Left forelimb (tissue), 1 donor: ENCODE measurements at places on chromosomes 16 and 17.
A peak's percentile ranks its signal among the peaks of the same experiment; 100 is the strongest.

- DNase-seq: no peak
Observed at GRCh38 chr16:59683709-59684108, 949.6 kb upstream of the GOT2 start.

- no peak for DNase-seq
Observed at GRCh38 chr16:53960954-53961616, 257.1 kb downstream of the FTO start.

- DNase-seq: no peak
Observed at GRCh38 chr16:21980032-21980431, 20.9 kb downstream of the PDZD9 start.

DNA sequence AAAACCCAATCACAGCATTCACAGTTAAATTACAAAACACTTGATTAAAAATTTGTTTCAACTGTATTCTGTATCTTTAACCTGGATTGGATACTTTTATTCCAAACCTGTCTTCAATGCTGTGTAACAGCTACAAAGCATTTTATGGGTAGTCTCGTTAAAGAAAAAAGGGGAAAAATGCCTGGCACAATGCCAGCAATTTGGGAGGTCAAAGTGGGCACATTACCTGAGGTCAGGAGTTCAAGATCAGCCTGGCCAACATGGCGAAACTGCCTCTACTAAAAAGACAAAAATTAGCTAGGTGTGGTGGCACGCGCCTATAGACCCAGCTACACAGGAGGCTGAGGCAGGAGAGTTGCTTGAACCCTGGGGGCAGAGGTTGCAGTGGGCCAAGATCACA lies 4.0 kb downstream of the GNA13 start:
- no peak for DNase-seq

- DNase-seq: peak; percentile 93
Observed at GRCh38 chr17:3893003-3893719, at the start of gene CAMKK1. Gene CAMKK1 (minus strand): TSS chr17:3893053. CDS start chr17:3885687, 7,366 bp downstream.

DNA sequence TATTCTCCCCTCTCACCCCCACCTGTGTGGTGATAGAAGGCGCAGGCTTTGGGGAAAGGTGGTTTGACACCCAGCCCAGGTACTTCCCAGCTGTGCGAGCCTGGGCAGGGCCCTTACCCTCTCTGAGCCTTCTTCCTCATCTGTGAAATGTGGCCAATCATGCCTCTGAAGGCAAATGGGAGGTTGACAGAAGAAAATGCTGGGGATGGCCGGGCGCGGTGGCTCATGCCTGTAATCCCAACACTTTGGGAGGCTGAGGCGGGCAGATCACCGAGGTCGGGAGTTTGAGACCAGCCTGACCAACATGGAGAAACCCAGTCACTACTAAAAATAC lies 43.7 kb downstream of the CRISPLD2 start:
- no peak for DNase-seq

DNA sequence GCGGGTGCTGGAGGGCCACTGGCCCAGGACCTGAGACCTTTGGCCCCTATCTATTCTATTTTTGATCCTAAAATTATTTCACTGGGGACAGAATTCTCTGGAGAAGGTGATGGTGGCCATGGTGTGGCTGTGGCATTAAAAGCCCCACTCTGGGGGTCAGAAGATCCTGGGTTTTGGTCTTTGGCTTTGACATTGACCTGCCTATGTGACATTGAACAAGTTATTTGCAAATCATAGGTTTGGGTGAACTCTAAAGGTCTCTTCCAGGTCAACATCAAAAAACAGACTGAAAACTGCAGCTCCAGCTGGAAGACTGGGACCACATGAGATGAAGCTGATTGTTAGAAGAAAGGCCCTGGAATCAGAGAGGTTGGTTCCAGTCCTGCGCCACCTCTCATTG lies 2.3 kb upstream of the CDH1 start:
- DNase-seq: no peak

DNA sequence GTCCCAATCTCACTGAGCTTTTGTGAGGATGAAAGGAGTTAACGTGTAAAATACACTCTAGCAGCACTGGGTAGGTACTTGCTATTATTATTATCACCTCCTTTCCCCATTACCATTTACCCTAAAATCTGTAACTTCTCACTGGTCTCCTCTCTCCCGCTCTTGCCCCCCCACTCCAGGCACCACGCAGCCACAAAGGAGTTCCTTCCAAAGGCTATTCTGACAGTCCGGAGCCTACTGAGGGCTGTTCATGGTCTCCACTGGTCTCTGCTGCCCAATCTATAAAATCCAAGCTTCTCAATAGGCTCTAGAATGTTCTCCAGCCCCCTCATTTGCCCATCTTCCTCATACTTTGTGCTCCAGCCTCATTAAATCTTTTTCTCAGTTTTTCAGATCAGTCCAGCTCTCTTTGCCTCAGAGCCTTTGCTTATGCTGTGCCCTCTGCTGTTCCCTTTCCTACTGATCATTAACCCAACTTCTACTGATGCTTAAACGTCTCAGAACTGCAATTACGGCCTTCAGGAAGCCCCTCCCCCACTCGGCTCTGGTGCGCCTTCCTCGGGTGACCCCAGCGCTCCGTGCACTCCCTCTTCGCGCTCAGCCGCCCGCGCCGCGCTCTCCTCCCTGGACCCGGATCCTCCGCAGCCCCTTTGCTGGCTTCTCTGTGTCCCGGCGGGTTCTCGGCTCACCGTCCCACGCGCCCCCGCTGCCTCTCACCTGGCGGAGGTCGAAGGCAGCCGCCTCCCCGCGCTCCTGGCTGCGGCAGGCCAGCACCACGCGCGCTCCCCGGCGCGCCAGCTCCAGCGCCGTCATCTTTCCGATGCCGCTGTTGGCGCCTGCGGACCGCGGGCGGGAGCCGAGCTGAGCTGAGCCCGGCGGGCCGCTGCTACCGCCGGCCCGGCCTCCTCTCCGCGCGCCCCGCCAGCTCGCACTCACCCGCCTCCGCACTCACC lies 737 bp downstream of the DHRS13 start:
- DNase-seq: no peak

DNA sequence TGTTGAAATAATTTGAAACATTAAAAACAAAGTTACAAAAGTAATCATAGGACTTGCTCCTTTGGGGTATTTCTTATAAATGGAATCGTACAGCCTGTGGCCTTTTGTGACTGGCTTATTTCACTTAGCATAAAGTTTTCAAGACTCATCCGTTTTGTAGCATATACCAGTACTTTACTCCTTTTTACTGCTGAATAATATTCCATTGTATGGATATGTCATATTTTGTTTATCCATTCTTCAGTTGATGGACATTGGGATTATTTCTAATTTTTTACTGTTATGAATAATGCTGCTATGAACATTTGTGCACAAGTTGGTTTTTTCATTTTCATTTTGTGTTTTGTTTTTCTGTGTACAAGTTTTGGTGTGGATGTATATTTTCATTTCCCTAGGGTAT lies 30.0 kb upstream of the RHBDL3 start:
- DNase-seq: no peak

DNA sequence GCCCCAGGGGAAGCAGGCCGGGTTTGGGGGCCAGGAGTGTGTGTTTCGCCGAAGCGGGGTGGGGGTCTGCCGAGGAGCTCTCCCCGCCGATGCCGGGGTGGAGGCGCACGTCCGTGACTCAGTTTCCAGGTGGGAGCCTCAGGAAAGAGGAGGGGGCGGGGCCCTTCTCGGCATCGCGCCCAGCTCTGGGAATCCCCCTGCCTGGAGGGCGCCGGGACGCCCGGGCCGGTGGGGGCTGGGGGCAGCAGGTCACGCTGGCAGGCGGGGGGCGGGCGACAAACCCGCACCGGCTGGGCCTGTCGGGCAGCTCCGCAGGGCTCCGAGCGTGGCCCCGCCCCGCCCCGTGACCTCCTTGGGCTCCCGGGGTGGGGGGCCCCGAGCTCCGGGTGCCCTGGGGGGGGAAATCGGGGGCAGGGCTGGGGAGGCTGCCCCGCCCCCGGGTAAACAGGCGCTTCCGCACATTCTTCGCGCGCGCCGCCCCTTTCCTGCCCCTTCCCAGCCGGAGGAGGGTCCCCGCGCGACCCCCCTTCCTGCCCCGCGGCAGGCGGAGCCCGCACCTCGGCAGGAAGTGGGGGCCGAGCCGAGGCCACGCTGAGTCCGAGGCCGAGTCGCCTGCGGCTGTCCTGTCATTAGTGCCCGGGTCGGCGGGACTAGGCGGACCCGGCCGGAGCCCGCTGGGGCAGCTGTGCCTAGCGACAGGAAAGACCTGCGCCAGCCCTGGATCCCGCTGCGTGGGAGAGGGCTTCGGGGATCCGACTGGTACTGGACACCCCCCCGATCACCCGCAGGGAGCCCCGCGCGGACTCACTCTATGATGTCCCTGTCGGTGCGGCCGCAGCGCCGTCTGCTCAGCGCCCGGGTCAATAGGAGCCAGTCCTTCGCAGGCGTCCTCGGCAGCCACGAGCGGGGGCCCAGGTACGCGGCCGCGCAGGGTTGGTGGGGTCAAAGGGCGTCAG lies 9.3 kb downstream of the RIPOR1 start:
- peak; percentile 83 for DNase-seq

GRCh38 chr17:2302778-2303203 lies 794 bp downstream of the SMG6 start:
- no peak for DNase-seq

DNA sequence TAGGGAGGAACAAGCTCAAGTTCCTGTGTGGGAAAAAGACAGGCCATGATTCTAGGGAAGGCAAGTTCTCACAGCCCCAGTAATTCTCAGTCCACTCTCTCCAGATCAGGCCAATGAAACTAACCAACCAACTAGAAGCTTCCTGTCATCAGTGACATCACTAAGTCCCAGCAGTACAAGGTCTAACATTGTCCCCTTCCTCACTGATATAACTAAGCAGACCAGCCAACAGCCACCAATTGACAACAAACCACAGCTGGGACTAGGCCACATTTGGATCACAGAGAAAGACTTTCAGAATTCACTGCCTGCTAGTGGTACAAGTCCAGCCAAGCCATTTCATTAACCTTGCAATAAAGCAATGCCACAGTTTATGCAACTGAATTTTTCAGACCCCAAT lies 94.0 kb downstream of the CACNG1 start:
- DNase-seq: no peak

DNA sequence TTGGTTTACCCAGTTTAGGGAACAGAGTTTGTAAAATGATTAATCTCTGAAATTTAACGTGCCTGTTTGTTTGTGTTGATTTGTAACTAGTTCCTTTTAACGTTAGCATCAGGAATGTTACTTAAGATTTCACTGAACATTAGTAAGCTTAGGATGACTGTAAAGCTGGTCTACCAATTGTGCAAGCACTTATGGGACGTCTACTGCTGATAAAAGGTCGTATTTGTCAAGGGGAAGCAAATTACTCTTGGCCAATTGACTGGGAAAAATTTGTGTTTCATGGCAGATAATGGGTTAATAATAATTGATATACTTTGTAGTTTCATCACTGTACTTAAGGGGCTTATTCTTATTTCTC lies 11.8 kb downstream of the METTL9 start:
- DNase-seq: no peak

GRCh38 chr17:82967268-82968032 lies 112.0 kb upstream of the METRNL start:
- DNase-seq: peak; percentile 56

GRCh38 chr16:80122115-80122514 lies 418.7 kb upstream of the DYNLRB2 start:
- DNase-seq: no peak

DNA sequence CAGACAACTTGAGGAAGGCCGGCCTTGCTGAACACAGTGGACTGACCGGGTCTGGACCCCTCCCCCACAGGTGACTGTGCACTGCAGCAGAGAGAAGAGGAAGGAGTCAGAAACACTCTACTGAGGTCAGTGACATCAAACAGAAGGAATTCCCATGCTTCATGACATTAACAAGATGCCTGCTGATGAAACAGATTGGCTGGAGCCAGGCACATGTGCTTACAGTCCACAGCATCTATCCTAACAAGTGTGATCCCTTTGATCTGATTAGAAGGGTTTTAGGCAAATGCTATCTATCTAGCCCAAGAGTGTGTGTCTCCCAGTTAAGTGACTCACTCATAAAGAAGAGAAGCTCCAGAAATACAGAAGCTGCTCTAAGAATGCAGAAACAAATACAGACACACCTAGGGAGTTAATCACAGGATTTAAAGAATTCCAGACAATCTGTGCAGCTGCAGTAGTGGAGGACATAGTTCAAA lies 90.2 kb downstream of the SYCE1L start:
- DNase-seq: no peak

DNA sequence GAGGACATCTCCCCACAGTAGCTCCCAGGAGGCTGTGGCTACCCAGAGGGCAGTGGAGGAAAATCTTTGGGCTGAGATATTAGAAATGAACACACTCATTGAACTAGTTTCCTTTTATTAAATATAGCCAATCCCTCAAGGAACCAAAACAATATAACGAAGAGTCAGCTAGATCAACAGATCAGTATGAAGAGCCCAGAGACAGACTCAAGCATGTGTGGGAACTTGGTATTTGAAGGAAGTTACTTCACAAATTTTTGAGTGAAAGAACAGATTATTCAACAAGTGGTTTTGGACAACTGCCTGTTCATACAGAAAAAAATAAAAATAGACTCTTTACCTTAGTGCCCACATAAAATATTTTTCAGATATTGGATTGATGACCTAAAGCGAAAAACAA lies 183.6 kb upstream of the PMFBP1 start:
- no peak for DNase-seq

GRCh38 chr16:69544088-69544487 lies 21.7 kb upstream of the NFAT5 start:
- no peak for DNase-seq

GRCh38 chr17:79811011-79811867 lies 14.4 kb upstream of the CBX8 start:
- no peak for DNase-seq

- no peak for DNase-seq
Observed at GRCh38 chr16:53257001-53257400, 177.3 kb upstream of the RBL2 start.

GRCh38 chr17:43818966-43819365 lies 14.0 kb downstream of the MPP3 start:
- DNase-seq: no peak
